Choroid plexus epithelial cell (primary cell): ENCODE measurements at places on chromosomes 1 and 21.

- no peak for DNase-seq
Observed at GRCh38 chr1:234979296-234980279, 149.0 kb downstream of the TOMM20 start.

- no peak for DNase-seq
Observed at GRCh38 chr21:39631842-39632562, 19.3 kb downstream of the B3GALT5 start.

- peak; percentile 31 for DNase-seq
Observed at GRCh38 chr1:243179720-243180119, 75.4 kb downstream of the CEP170 start.

DNA sequence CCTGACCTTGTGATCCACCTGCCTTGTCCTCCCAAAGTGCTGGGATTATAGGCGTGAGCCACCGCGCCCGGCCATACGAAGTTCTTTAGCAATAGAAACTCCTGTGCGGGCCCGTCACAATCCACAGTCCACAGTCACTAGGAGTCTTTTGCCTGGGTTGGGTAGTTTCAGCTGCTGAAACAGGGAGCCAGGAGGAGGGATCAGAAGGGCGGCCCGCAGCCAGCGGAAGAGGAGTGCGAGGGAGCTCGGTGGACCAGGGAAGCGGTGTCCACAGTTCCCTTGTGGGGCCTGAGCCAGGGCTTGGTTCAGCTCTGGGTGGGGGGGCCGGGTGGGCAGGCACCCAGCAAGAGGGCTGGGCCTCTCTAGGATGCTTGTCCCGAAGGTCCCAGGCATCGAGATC lies 17.9 kb upstream of the HSPG2 start:
- no peak for DNase-seq

DNA sequence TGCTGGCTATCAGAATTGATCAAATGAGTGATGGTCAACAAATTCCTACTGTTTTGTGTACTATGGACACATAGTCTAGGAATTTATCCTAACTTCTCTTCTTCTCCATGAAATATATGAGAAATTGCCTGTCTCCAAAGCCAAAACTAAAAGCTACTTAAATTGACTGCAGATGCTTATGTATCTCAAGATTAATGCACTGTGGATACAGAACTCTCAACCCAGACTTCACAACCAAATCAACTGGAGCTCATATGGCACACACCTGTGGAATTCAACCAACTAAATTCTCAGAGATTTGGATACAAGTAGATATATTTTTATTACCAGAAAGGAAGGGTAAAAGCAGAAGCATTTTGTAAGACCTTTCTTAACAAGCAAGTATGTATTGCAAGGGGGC lies 566.1 kb downstream of the LTN1 start:
- no peak for DNase-seq

- no peak for DNase-seq
Observed at GRCh38 chr1:974293-974640, 7.6 kb downstream of the PERM1 start.

GRCh38 chr1:200262326-200262965 lies 147.4 kb downstream of the ZNF281 start:
- DNase-seq, result no peak

GRCh38 chr21:45084881-45085536 lies 10.6 kb downstream of the ADARB1 start:
- no peak for DNase-seq

- DNase-seq, result no peak
Observed at GRCh38 chr21:39009587-39010225, 173.5 kb downstream of the PSMG1 start.

DNA sequence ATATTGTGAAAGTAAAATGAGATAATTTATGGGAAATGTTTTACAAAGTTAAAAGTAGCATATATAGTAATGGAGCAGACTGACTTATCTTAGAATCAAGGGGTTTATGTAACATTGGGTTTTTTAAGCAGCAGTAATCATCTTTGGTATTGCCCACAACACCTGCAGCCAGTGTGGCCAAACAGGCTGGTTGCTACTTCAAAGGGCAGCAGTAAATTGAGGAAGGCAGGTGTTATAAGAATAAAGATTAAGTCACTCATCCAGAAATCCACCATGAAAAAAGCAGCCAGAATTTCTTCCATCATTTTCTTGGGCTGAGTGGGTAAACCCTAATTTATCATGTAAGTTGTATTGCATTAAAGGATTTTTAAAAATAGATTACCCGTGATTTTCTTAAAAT lies 16.7 kb downstream of the DYNLT5 start:
- no peak for DNase-seq

DNA sequence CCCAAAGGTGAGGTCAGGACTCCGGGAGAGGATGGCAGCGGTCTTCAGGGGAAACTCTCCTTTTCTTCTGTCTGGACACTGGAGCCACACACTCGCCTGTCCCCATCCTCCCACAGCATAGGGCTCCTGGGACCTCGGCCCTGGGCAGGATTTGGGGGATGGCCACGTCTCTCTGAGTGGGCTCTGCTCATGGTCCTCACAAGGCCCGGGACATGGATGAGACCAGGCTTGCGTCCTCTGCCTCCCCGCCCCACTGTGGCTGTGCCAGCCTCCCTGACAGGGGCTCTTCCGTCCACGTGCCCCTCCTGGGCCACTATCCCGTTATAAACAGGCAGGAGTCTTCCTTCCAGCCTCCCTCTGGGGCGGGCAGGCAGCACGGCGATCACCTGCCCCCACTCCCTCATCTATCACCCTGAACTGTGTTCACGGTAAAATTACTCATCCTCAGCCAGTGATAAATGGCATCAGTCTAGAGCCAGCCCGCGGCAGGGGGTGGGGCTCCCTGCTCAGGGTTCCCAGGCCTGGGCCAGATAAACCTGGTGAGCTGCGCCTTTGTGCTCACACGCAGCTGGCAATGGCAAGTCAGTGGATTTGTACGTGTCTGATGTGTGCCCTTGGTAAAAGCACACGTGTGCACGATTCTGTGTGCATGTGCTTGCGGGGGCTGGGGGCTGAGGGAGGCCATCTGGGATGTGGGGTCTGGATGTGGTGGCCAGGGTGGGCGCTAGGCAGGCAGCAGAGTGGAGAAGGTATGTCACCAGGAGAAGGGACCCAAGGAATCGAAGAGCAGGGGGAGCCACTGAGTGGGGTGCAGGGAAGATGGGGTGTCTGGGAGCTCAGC lies 12.6 kb upstream of the SAMD11 start:
- DNase-seq, result no peak

GRCh38 chr1:228072658-228073043 lies 9.9 kb upstream of the ARF1 start:
- no peak for DNase-seq

DNA sequence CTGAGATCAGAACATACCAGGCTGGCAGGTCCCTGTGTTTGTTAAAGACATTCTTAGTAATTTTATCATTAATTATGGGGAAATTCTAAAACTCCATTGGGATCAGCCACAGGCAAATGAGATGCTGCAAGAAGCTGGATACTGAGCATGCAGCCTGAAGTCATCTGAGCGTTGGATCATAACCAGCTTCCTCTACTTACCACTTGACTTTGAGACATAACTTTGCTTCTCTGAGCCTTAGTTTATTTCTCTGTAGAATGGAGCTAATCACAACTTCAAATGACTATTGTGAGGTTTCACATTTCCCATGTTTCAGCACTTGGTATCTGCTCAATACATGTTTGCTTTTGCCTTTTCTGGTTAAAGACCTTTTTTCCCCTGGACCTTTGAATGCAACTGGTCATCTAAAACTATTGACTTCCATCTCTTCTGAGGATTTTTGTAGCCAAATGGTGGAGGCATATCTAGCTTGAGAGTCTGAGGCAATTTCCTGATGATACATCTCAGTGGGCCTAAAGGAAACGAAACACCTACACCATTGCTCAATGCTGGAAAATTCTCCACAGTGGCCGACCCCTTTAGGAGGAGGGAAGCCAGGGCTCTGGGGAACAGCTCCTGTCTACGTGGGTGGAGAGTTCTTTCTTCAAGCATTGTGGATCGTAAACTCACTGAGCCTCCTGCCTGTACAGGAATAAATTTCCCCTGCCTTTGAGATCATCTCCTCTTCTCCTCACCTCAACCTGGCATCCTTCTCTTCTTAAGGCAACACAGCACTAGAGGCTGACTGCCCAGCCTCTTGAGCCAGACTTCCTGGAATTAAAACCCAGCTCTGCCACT lies 109.1 kb upstream of the HOOK1 start:
- DNase-seq, result peak; percentile 90

DNA sequence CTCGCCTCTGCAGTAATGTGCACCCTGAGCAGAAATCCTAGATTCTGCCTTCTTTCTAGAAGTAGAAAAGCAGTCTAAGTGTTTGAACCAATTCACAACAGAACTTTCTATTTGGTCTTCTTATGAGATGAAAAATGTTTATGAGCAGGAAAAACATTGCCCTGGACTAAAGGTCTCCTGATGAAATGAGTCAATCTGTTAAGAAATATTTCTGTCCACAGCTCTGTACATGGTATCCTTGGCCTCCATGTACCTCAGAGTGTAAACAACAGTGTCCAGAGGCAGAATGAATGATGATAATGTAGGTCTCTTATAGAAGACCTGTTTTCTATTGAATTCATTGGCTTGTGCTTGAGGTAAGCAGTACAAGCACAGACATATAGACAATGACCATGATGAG lies 6.2 kb upstream of the APCS start:
- DNase-seq, result peak; percentile 42

DNA sequence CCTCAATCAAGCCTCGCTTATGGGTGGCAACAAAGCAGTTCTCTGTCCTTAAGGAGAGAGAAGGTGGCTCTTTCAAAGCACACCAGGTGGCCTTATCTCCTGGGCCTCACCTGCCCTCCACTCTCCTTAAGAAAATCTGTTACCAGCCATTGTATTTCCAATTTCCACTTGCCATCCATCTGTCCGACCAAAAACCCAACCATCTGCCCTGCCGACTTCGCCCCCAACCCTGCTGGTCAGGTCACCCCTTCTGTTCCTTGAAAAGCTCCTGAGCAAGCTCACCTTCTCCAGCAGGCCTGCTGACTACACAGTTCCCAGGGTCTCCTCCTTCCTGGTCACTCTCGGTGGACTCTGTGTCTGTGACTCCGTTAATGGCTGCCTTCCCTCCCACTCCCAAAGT lies 619 bp upstream of the IGFN1 start:
- no peak for DNase-seq

DNA sequence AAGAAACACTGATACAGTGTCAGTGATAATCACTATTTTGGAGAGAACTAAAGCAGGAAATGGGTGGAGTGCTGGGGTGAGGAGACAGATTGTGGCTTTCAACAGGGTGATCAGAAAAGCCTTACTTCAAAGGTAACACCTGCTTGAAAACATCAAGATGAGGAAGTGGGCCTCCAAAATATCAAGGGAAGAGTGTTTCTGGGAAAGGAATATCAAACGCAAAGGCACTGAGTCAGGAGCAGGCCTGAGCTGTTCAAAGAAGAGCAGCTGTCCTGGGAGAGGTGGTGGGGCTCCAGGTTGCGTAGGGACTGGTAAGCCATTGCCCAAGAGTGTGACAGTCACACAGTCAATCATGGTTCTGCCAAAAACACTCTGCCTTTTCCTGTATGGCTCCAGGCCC lies 47.1 kb upstream of the ATP1A1 start:
- DNase-seq, result no peak

GRCh38 chr1:2311184-2312032 lies 79.9 kb downstream of the MORN1 start:
- DNase-seq, result peak; percentile 67

GRCh38 chr1:92903765-92904164 lies 57.5 kb downstream of the DIPK1A start:
- no peak for DNase-seq

GRCh38 chr1:150560576-150561253 lies 11.5 kb downstream of the ADAMTSL4 start:
- DNase-seq, result no peak

DNA sequence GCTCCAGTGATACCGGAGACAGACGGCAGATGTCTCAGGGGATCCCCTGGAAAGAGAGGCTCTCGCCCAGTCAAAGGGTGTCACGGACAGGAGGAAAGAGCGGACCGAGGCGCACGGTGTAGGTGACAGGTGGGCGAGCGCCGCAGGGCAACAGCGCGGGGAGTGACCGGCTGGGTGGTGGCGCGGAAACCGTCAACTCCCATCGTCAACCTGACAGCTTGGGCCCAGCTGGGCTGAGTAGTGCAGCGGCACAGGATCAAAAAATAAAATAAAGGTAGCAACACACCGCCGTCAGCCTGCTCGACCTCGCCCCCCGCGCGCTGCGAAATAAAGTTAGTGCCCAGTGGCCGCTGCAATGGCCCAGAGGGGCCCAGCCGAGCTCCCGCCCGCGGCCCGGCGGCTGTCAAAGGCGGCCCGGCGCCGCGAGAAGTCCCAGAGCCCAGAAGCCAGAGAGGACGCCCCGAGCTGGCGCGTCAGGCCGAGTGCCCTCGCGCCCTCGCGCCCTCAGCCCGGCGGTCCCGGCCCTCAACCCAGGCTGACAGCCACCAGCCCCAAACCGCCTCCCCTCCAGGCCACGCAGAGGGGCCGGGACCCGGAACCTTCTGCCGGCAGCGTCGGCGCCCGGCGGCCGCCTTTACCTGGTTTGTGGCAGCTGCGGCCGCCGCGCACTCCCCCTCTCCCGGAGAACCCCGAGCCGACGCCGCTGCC lies at the start of gene LYST:
LYST (minus strand) TSS at position 702 of the 708 bp plus-strand sequence. CDS start 36,489 bp downstream, outside the sequence.
- DNase-seq, result peak; percentile 67

DNA sequence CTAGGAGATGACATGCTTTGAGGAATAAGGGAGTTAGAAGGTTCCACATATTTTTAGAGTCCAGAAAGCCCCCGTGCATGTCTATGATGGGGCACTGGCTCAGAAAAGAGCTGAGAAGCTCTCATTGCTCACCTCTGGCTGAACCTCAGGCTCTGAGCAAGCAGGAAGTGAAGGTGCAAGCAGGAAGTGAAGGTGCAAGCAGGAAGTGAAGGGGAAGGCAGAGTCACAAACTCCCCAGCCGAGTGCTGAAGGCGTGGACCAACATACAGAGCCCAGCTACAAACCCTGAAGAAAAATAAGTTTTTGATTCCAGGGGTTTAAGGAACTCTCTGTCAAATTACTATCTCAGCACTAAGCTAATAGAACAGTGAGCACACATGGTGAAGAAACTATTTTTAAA lies 7.0 kb downstream of the KRTAP10-8 start:
- DNase-seq, result no peak

DNA sequence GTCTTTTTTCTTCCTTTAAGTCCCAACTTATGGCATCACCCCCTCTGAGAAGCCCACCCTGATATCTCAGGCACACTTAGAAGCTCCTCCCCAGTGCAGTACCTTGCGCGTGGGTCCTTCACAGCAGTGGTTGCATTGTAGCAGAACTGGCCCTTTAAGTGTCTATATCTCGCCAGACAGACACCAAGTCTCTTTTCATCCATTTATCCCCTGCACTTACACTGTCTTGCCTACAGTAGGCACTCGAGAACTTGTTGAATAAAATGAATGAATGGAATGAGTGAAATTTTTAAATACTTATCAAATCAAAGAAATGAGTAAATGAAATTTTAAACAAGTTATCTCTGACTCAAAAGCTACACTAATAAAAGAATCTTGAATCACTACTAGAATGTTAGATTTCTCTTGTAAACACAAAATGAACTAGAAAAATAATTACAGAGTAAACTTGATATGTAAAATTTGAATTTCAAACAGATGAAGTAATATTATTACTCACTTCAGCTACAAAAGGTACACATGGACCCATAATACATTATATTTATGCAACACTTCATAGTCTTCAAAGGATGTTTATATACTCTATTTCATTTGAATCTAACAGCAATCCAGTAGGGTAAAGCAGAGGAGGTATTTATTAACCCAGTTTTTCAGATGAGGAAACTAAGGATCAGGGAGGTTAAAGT lies 54.7 kb upstream of the MAN1A2 start:
- DNase-seq, result peak; percentile 76

- peak; percentile 67 for DNase-seq
Observed at GRCh38 chr1:33169290-33170055, 12.4 kb downstream of the TRIM62 start.

- DNase-seq, result peak; percentile 45
Observed at GRCh38 chr21:38297194-38297631, 40.4 kb downstream of the KCNJ15 start.

GRCh38 chr1:2609319-2610035 lies 22.9 kb downstream of the PRXL2B start:
- no peak for DNase-seq
